ENCODE measurements at places on chromosomes 3 and 15. TPM values are rescaled to one million over a fixed set of nuclear protein-coding genes. Genes with fewer than 3 reads are reported as not detected.
A peak's percentile ranks its signal among the peaks of the same experiment; 100 is the strongest.

DNA sequence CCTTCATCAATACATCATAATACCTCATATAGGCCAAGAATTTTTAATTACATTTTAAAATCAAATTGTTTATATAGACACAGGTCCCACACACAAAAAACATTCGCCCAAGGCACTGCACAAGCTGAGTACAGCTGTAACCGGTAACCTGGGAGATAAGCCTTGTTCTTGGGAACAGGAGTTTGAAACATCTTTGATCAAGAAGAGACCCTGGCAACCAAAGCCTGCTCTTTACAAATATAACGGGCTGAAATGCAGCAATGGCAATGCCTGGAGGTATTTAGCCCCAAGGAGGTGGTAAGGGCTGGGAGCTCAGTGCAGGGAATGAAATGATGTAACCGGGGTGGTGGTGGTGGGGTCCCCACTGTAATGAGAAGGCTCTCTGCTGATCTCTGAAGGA lies 7.2 kb upstream of the CORO2B start:
- DNase-seq, result no peak

GRCh38 chr3:101300073-101300472 lies 20.3 kb downstream of the IMPG2 start:
- peak; percentile 45 for DNase-seq

The EFCC1 gene
- total RNA-seq, result 3.3 TPM

DNA sequence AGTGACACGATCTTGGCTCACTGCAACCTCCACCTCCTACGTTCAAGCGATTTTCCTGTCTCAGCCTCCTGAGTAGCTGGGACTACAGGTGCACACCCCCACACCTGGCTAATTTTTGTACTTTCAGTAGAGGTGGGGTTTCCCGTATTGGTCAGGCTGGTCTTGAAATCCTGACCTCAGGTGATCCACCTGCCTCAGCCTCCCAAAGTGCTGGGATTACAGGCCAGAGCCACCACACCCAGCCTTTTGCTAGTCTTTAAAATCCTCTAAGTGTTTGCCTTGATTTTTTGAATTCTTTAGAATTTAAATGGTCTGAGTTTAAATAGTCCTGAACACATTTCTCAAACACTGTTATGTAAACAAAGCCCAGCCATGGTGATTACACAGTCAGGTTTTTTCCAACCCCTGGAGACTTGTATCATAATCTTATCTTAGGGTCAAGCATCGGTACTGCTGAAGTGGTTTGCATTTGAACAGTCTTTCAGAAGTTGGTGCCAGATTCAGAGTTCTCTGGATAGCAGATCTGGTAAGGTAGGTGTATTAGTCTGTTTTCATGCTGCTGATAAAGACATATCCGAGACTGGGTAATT lies 28.2 kb upstream of the PIAS1 start:
- no peak for DNase-seq

GRCh38 chr3:142003291-142003690 lies 126.8 kb downstream of the ATP1B3 start:
- no peak for DNase-seq

The CMTM6 gene
- 32.8 TPM for total RNA-seq

The MOBP gene
- not detected for total RNA-seq

DNA sequence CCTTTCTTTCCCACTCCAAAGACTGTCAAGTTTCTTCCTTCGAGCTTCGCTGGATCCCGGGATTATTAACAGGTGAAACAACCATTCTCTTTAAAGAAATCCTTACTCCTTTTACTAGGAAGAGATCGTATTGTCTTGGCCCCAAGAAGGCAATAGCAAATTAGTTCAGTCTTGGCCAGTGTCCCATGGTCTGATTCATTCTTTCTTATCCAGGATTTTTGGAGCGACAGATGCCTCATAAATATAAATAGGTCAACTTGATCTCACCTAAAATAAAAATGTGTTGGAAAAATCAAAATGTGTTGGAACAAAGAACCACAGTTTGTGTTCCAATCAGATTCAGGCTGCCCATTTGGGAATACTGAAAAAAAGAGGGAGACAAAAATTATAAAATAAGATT lies 140.1 kb upstream of the TMEM108 start:
- DNase-seq, result no peak

The ROBO2 gene
- 5.4 TPM for total RNA-seq

The TUSC7 gene
- not detected for total RNA-seq

DNA sequence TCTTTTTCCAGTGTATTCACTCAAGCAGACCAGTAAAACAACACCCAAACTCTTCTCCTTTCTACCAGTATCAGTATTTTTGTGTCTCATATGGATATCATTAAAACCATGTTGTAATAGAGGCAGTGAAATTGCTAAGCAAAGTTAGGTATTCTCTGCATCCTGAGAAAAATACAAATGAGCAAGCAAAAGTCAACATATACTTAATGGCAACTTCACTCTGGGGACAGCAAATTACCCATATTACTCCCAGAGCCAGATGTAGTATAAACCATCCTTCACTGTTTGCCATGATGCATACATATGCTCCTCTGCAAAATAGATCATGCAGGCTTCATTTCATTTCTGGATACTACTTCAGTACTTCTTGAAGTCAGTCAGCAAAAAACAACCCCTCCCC lies 22.1 kb downstream of the UBA5 start:
- DNase-seq, result no peak

All from Peyer's patch (tissue), 4 donors.